ENCODE measurements at places on chromosomes 3 and 15. TPM values are rescaled to one million over a fixed set of nuclear protein-coding genes. Genes with fewer than 3 reads are reported as not detected.

Gene CPNE9
- polyA plus RNA-seq, result 0.22 TPM

Gene DZIP1L
- polyA plus RNA-seq, result 0.85 TPM

Gene GABRR3
- polyA plus RNA-seq, result not detected

Gene GOLGA8G
- not detected for polyA plus RNA-seq

Gene KLHDC8B
- 19.5 TPM for polyA plus RNA-seq

Gene MAP3K13
- 14.9 TPM for polyA plus RNA-seq

Gene LRRC15
- polyA plus RNA-seq, result 0.54 TPM

Gene EEFSEC
- polyA plus RNA-seq, result 8.5 TPM

Gene PLA2G4F
- polyA plus RNA-seq, result 0.03 TPM

Gene FBXW12
- not detected for polyA plus RNA-seq

Gene SPATA12
- 0.15 TPM for polyA plus RNA-seq

Gene GPR156
- 0.03 TPM for polyA plus RNA-seq

Gene SIDT1
- 13.4 TPM for polyA plus RNA-seq

Gene CHDH
- 0.26 TPM for polyA plus RNA-seq

Gene ITPKA
- polyA plus RNA-seq, result 0.19 TPM

Gene MNS1
- 1.3 TPM for polyA plus RNA-seq

Gene CACNA2D2
- polyA plus RNA-seq, result 0.64 TPM

Gene NANOGP8
- polyA plus RNA-seq, result not detected

Gene RHCG
- polyA plus RNA-seq, result 0.23 TPM

Gene ZNF860
- 1.6 TPM for polyA plus RNA-seq

Gene PLCB2
- polyA plus RNA-seq, result 63.8 TPM

Gene LRTM1
- 14.1 TPM for polyA plus RNA-seq

Gene SAMD7
- 0.08 TPM for polyA plus RNA-seq

Gene ITIH3
- polyA plus RNA-seq, result 15.2 TPM

Gene GPR171
- polyA plus RNA-seq, result 9.1 TPM

Gene SHC4
- polyA plus RNA-seq, result 0.27 TPM

Gene RBPMS2
- polyA plus RNA-seq, result 1.2 TPM

Gene ZMYND10
- polyA plus RNA-seq, result 1.6 TPM

Gene IL12A
- polyA plus RNA-seq, result 3.6 TPM

Gene PLXNB1
- polyA plus RNA-seq, result 35.8 TPM

Gene RASL12
- 6.5 TPM for polyA plus RNA-seq

Gene HIGD2B
- polyA plus RNA-seq, result not detected

Gene RETNLB
- not detected for polyA plus RNA-seq

Gene HMCES
- 16.1 TPM for polyA plus RNA-seq

Gene ONECUT1
- polyA plus RNA-seq, result not detected

Gene GCHFR
- polyA plus RNA-seq, result 38.0 TPM

Gene SEMA7A
- 41.6 TPM for polyA plus RNA-seq

Gene PLSCR5
- polyA plus RNA-seq, result not detected

Gene RASGRP1
- 1.5 TPM for polyA plus RNA-seq
